Mesendoderm (in vitro differentiated cells): ENCODE measurements at places on chromosomes 1 and 21.

DNA sequence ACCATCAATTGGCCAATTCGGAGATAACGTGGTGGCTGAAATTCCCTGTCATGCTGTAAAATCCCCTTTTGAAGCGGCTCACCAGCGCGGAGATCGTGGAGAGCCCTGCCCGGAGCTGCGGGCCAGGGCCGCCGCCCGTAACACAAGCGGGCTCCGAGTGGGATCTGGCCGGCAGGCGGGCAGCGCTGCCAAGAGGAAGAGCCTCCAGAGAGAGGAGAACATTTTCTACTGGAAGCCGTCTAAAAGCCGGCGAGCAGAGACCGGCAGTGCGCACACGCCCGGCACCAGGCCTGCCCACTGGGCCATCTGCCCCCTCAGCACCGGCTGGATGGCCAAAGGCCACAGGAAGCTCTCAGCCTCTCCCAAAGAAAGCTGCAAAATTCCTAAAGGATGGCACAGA lies 15.5 kb downstream of the SSBP3 start:
- no peaks in the 10 kb centered on the region for H3K27me3 ChIP-seq
- no peak for DNase-seq
- H3K4me1 ChIP-seq, result no peaks in the 10 kb centered on the region
- H3K4me3 ChIP-seq, result no peak overlapping the region

DNA sequence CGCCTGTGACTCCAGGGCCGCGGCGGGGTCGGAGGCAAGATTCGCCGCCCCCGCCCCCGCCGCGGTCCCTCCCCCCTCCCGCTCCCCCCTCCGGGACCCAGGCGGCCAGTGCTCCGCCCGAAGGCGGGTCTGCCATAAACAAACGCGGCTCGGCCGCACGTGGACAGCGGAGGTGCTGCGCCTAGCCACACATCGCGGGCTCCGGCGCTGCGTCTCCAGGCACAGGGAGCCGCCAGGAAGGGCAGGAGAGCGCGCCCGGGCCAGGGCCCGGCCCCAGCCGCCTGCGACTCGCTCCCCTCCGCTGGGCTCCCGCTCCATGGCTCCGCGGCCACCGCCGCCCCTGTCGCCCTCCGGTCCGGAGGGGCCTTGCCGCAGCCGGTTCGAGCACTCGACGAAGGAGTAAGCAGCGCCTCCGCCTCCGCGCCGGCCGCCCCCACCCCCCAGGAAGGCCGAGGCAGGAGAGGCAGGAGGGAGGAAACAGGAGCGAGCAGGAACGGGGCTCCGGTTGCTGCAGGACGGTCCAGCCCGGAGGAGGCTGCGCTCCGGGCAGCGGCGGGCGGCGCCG lies at the start of gene SIM2:
SIM2 (plus strand) TSS at position 135 of the 565 bp plus-strand sequence. CDS start 632 bp downstream, outside the sequence.
- H3K4me1 ChIP-seq, result no peaks in the 10 kb centered on the region
- H3K36me3 ChIP-seq, result no peaks in the 10 kb centered on the region
- H3K27ac ChIP-seq, result no peak within 1 kb of the TSS
- H3K4me3 ChIP-seq, result no peak within 1 kb of the TSS
- peak; percentile 63 for DNase-seq

DNA sequence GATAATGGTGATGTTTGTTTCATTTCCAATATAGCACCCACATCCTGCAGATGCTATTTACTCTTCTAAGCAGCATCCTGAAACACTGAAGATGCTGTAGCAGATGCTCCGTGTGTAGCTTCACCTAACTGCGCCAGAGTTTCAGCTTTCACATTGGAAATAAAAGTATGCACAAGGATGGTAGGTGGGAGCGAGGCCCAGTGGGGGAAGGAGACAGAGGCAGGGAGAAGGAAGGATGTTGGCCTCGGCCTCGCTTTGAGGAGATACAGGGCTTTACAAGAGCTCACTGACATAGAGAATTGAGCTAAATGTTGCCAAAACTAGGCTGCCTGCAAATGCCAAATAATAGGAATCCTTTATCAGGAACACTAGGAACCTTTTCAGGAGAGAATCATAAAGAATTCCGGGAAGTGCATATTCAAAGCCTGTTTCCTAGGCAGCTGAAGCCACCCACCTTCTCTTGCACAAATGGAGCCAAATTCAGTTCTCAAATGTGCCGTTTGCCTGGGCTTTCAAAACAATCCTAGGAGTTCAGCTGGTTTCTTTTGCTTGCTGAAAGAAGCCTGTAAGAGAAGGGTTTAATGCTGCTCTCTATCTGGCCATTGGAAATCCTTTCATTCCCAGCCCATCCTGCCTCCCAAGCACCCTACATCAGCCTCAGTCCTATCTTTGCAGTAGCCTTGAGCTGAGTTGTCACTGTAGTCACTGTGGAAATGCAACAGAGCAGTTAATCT lies 135.4 kb upstream of the ATP1B1 start:
- H3K4me1 ChIP-seq, result no peaks in the 10 kb centered on the region
- no peak overlapping the region for H3K4me3 ChIP-seq
- DNase-seq, result no peak
- no peak overlapping the region for H3K27ac ChIP-seq

GRCh38 chr1:199272628-199273086 lies 633.8 kb downstream of the PTPRC start:
- no peaks in the 10 kb centered on the region for H3K4me1 ChIP-seq
- peak; percentile 89 for DNase-seq
- H3K4me3 ChIP-seq, result no peak overlapping the region

DNA sequence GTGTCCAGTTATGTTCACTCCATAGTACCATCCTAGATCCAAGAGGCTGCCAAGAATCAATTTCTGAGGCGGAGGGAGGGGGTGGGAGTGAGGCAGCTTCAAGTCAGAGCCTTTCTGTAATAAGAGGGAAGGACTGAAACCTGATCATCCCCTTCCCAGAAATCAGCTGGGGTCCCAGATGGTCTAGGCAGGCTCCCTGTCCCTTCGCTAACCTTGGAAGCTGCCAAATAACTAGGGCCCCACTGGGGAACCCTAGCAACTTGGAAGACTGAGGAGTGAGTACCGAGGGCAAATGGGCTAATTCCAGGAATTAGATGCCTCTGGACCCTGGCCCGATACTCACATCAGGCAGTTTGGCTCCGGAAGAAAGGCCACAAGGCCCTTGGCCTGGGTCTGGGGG lies 113.3 kb downstream of the NAV1 start:
- H3K27me3 ChIP-seq, result peaks cover 2% of the 10 kb centered on the region
- H3K36me3 ChIP-seq, result no peaks in the 10 kb centered on the region
- no peak for DNase-seq
- peaks cover 3% of the 10 kb centered on the region for H3K4me1 ChIP-seq

GRCh38 chr1:229064320-229065168 lies 206.4 kb upstream of the RAB4A start:
- H3K27ac ChIP-seq, result no peak overlapping the region
- no peak for DNase-seq
- no peaks in the 10 kb centered on the region for H3K4me1 ChIP-seq
- no peak overlapping the region for H3K4me3 ChIP-seq
- no peaks in the 10 kb centered on the region for H3K36me3 ChIP-seq
- no peaks in the 10 kb centered on the region for H3K27me3 ChIP-seq

GRCh38 chr1:110638058-110638457 lies 31.9 kb upstream of the KCNA2 start:
- no peak overlapping the region for H3K4me3 ChIP-seq
- DNase-seq, result peak; percentile 6
- no peaks in the 10 kb centered on the region for H3K4me1 ChIP-seq
- no peak overlapping the region for H3K27ac ChIP-seq

DNA sequence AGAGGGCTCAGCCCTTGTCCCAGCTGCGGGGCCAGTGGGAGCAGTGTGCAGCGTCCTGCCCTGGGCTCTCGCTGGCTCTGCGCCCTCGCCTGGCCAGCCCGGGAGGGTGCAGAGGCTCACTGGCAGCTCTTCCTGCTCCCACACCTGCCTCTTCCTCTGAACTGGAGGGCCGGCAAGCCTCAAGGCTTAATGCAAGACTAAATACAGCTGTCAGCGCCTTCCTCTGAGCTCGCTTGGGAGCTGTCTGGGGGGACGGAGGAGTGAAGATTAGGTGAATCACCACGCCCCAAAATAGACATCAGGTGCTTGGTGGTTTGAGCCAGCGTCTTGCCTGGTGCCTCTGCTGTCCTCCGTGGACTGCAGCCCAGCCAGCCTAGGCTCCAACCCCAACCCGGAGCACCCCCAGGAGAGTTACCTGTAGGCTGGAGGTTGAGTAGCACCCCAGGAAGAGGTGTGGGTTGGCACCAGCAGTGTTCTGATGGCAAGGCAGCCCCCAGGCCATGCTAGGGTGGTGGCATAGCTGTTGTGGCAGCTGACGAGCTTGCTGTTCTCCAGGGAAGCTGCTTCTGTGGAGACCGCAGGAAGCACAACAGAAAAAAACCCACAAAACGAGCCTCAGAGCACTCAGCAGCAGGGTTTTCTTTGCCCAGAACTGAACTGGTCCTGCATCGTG lies 36.9 kb downstream of the UMODL1 start:
- no peaks in the 10 kb centered on the region for H3K36me3 ChIP-seq
- no peaks in the 10 kb centered on the region for H3K4me1 ChIP-seq
- DNase-seq, result peak; percentile 78
- H3K4me3 ChIP-seq, result no peak overlapping the region
- no peaks in the 10 kb centered on the region for H3K27me3 ChIP-seq

GRCh38 chr1:168833801-168834224 lies 104.8 kb upstream of the DPT start:
- no peaks in the 10 kb centered on the region for H3K36me3 ChIP-seq
- H3K4me1 ChIP-seq, result no peaks in the 10 kb centered on the region
- no peak overlapping the region for H3K4me3 ChIP-seq
- no peak overlapping the region for H3K27ac ChIP-seq
- DNase-seq, result peak; percentile 40
- H3K27me3 ChIP-seq, result no peaks in the 10 kb centered on the region

- no peak for DNase-seq
- H3K4me3 ChIP-seq, result no peak overlapping the region
- no peaks in the 10 kb centered on the region for H3K4me1 ChIP-seq
- no peaks in the 10 kb centered on the region for H3K36me3 ChIP-seq
These were observed 27.2 kb downstream of the RNF11 start for GRCh38 chr1:51263147-51263877.

DNA sequence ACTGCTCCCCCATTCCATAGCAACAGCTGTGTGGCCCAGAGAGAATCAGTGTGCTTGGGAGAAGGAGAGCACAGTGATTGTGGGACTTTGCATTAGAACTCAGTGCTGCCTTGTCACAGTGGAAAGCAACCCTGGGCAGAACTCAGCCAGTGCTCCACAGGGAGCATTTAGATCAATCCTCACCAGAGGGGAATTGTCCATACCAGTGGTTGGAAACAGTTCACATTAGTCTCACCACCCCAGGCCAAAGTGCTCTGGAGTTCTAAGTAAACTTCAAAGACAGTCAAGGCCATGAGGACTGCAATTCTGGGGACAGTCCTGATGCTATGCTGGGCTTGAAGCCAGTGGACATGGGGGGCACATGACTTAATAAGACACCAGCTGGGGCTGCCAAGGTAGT lies 12.9 kb upstream of the SMAP2 start:
- no peak overlapping the region for H3K4me3 ChIP-seq
- H3K27ac ChIP-seq, result no peak overlapping the region
- H3K36me3 ChIP-seq, result no peaks in the 10 kb centered on the region
- DNase-seq, result no peak
- no peaks in the 10 kb centered on the region for H3K27me3 ChIP-seq

DNA sequence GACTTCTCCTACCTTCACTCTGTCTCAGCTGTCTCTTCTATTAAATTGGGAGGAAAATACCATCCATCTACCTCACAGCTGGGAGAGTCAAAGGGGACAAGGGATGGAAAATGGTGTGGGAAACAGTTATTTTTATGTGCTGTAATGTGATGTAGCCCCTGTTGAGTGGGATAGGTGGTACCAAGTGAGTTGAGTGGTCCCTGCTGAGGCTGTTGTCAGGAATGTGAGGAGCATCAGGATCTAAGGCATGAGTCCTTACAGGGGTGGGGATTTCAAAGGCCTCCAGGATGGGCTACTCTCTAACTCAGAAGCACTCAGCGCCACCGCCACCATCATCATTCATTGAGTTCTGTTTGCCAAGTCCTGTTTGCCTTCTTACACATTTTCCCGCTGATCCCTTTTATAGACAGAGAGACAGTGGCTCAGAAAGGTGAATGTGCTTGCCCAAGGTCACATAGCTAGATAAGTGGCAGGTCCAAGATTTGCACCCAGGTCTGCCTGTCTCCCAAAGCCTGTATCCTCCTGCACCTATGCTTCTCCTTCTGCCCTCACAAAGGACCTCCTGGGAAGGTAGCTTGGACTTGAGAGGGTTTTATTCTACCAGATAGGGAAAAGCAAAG lies 4.6 kb upstream of the ID3 start:
- H3K4me1 ChIP-seq, result peaks cover 19% of the 10 kb centered on the region
- H3K4me3 ChIP-seq, result no peak overlapping the region
- no peaks in the 10 kb centered on the region for H3K36me3 ChIP-seq
- no peaks in the 10 kb centered on the region for H3K27me3 ChIP-seq

DNA sequence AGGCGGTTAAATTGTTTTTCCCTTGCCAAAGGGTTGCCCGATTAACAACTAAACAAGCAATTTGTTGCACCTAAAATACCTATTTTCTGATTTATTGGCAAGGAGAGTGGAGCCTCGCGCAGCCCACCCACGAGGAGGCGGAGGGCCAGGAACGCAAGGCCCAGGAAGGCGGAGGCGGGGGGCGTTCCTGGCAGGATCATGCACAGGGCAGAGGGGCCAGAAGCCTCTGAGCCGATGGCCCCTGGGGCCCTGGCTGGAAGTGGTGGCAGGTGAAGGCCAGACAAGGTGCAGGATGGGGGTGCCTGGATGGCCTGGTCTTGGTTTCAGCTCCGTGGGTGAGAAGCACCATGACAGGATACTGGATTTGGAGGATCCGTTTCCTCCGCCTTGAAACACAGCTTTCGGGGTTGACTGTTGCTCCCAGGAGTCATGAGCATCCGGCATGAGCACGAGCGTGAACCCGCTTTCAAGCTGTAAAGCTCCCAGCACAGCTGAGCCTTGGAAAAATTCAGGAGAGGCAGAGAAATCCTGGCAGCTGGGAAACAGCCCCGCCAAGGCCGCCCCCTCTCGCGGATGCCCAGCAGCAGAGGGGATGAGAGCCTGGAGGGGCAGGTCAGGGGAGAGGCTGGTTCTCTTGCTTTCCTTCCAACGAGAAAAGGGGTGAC lies 35.0 kb downstream of the AJAP1 start:
- DNase-seq, result no peak
- H3K36me3 ChIP-seq, result no peaks in the 10 kb centered on the region
- no peak overlapping the region for H3K27ac ChIP-seq
- H3K4me3 ChIP-seq, result no peak overlapping the region
- peaks cover 3% of the 10 kb centered on the region for H3K4me1 ChIP-seq

DNA sequence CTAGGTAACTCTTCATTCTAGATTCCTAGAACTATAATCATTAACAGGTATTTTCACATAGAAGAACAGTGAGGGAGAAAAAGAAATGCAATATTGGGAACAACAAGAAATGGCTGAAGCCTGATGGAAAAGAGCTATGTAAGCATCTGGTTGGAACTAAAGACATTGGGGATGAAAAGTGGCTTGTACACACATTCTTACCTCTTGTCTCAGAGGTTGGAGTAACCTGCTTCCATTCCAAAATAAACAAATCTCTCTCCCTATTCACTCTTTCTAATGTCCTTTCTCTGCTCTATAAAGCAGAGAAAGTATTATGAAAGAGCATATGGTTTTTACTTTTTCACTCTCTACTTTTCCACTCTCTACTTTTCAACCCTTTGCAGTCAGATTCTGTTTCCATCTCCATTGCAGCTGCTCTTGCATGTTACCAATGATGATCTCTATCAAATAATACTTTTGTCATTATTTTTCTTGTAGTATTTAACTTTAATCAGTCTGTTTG lies 37.5 kb downstream of the CMPK1 start:
- no peak overlapping the region for H3K4me3 ChIP-seq
- no peaks in the 10 kb centered on the region for H3K4me1 ChIP-seq
- no peaks in the 10 kb centered on the region for H3K27me3 ChIP-seq
- DNase-seq, result no peak

- H3K27me3 ChIP-seq, result no peaks in the 10 kb centered on the region
- H3K36me3 ChIP-seq, result no peaks in the 10 kb centered on the region
- no peak overlapping the region for H3K27ac ChIP-seq
These were observed 25.7 kb downstream of the ERG start for GRCh38 chr21:38472412-38473108.

GRCh38 chr1:35857830-35858229 lies 25.2 kb upstream of the AGO1 start:
- no peaks in the 10 kb centered on the region for H3K4me1 ChIP-seq
- DNase-seq, result peak; percentile 47
- H3K4me3 ChIP-seq, result no peak overlapping the region
- no peaks in the 10 kb centered on the region for H3K36me3 ChIP-seq
